ENCODE measurements at places on chromosomes 11 and 22.

- no peak for DNase-seq
Observed at GRCh38 chr11:100674212-100674611, 12.9 kb upstream of the ARHGAP42 start.

- no peak for DNase-seq
Observed at GRCh38 chr11:68965901-68966853, 14.6 kb downstream of the MRGPRD start.

DNA sequence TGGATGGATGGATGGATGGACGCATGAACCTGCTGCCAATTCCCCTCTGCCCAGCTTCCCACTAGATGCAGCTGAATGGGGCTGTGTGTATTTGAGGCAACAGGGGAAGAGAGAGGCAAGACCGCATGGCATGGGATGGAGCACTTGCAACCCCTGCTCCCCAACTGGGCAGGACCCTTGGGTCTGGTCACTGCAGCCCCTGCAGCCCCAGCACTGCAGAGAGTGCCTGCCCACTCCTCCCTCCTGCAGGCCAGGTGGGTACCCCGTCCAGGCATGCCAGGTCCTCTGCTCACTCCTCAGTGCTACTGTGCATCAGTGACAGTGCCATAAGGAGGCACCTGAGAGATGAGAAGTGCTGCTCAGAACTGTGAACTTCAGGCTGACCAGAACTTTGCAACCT, 40.3 kb downstream of the OSBPL5 start:
- DNase-seq = no peak

GRCh38 chr11:27390318-27391295, 27.6 kb upstream of the CCDC34 start:
- DNase-seq = no peak

DNA sequence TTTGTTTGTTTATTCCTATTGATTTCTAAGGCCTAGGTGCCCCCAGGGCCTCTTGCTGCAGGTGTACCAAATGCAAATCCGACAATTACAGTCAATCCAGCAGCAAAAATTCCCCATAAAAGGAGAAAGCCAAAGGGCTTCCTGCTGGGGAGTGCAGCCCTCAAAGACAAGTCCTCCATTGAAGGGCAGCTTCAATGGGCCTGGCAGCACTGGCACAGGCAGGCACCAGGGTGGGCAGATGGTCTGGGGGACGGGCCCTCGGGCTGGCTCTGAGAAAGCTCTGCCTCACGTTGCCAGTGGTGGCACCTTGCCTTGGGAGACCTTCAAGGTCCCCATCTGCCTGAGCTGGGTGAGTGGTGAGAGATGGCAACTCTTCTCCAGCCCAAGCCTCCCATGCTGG, 128.0 kb downstream of the DSCAML1 start:
- no peak for DNase-seq

- DNase-seq = no peak
Observed at GRCh38 chr11:13672576-13673210, 4.2 kb downstream of the FAR1 start.

DNA sequence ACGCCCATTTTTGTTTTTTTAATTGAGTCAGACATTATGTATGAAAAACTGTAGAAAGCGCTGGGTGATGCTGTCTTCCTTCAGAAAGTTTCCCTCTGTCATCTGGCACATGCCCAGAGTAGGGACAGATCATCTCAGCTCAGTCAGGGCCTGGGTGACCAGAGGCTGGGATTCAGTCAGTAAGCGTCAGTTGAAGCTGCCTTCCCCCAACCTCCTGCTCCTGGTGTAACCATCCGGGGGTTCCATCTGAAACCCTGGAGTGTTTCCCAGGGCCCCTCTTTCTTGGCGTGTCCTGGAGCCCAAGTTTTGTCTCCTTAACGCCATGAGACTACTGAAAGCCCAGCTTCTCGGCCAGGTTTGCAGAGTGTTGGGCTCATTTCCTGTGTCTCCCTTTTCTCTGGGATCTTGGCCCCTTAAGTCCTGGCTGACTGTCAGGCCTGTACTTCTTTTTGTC, 10.7 kb downstream of the PPFIA1 start:
- DNase-seq = no peak

DNA sequence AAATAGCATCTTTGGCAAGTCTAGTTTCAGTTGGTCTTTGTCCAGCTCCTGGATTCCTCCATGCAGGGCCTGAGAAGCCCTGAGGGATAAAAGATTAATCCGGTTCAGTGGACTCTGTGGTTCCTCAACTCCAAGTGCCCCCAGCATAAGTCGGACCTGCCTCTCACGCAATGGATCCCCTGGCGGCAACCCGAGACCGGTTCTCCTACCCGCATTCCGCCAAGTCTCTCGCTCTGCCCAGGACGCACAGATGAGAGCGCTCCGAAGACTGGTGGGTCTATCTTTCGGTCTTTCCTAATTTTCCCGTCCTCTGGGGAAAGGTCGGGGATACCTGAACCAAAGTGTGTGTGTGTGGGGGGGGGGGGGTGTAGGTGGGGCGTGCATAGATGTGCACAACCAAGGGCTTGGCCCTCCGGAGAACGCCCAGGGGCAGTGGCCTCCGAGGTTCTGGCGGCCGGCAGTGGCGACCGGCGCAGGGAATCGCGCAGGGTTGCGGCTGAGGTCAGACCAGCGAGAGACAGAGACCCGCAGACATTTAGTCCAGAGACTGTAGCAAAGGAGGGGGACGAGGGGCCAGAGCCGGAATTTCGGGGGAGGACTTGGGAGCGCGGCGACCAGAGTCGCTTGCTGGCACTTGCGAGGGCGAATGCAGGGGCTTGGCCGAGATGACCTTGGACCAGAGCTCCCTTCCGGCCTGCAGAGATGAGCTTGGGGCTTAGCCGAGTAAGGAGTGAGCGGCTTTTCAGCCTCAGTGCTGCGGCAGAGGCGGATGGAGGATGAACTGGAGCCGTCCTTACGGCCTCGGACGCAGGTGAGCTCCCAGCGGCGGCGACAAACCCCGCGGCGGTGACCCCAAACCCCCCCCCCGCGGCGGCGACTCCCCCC, 712 bp upstream of the SLC2A11 start:
- DNase-seq = no peak

GRCh38 chr11:131042041-131042390, 125.7 kb upstream of the SNX19 start:
- no peak for DNase-seq

DNA sequence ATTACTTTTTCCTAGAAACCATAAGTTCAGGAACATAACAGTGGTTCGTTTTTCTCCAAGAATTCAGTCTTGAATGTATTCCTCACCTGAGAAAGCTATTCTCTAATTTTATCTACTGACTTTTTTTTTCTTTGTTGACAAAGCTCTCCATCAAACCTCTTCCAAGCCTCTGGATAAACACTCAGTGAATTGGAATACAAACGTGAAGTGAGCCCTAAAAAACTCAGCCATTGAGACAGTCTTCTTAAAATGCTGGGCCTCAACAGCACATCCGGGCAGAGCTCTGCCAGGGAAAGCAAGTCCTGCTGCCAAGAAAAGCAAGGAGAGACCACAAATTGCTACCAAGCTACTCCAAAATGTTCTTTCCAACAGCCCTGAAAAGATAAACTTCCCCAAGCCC, 7.7 kb upstream of the SLC1A2 start:
- DNase-seq = no peak

DNA sequence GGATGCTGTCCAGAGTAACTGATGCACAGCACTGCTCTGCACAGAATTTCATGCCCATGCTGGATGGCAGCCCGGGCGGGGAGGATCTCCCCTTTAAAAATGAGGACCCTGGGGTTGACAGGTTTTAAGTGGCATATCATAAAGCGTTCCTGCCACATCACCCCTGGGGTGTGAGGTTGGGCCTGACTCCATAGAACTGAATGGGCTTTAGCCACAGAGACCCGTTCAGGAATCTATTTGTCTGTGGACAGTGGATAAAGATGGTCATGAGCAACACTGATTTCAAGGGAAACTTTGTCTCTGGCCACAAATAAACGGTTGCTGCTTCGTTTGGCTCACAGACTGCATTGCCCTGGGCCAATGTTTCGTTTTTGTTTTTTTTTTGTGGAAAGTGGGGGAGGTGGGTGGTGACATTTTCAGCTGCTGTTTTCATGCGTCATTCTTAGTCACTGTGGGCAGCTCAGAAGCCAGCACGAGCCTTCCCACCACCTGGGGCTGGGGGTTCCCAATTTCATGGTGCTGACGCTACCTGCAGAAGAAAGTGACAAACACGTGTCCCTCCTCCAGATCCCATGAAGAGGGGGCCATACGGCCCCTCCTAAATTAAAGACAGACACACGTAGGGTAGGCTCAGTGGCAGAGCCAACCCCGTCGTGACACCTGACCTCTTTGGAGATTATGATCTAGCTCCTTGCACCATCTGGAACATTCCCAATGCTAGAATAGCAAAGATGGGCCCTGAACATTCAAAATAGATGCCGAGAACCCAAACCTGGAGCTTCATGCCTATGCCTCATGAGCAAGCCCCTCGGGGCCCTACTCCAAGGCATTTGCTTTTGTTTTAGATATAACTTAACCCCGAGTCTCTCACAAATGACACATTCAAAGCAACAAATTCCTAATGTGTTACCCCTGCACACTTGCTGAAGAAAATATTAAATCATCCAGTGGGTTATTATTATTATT, 54.8 kb upstream of the PHF21B start:
- DNase-seq = no peak

- DNase-seq = no peak
Observed at GRCh38 chr11:30487200-30487898, 98.8 kb downstream of the MPPED2 start.

GRCh38 chr11:68977781-68978625, 2.8 kb downstream of the MRGPRD start:
- no peak for DNase-seq
